AG10803 (cell line): ENCODE measurements at places on chromosomes 4 and X.

- DNase-seq, result no peak
Measured at GRCh38 chrX:56802428-56802827, 73.4 kb downstream of the NBDY start.

- peak; percentile 37 for DNase-seq
Measured at GRCh38 chr4:113327494-113327893, 278.0 kb downstream of the ANK2 start.

GRCh38 chr4:8345053-8345945 lies 75.7 kb downstream of the HTRA3 start:
- DNase-seq, result no peak

DNA sequence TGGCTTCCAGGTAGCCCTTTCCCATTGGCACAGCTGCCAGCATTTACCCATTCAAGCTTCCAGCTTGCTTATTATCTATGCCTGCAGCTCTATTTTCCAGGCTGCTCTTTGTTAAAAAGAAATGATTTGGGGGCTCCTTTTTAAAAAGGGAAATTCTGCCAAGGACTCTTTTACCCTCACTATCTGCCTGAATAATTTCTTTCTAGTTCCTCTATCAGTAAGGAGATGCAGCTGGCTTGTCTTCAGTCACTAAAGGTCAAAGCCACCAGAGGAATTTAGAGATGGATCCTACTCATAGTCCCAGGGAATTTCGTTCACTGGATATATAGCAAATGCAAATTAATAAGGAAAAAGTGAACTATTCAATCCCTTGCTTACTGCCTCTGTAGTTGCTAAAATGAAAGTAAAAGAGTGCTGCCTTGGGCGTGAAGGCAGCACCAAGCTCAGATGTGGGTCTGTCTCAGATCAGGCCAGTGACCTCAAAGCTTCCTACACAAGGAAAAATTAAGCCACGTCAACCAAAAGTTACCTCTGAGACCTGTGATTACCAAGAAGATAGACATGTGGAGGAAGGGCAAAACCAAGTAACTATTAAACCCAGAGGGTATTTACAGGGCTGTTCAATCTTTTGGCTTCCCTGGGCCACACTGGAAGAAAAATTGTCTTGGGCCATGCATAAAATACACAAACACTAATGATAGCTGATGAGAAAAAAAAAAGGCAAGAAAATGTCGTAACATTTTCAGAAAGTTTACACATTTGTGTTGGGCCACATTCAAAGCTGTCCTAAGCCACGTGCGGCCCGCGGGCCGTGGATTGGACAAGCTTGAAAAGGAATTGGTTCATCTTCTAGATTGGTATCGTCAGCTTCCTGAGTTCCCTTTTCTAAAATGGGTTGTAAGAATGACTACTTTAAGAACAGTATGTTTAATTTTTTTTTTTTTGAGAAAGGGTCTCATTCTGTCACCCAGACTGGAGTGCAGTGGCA lies 5.3 kb downstream of the ARSF start:
- DNase-seq, result peak; percentile 3

- DNase-seq, result no peak
Measured at GRCh38 chr4:153638999-153639398, 45.1 kb upstream of the TLR2 start.
